ENCODE measurements at places on chromosomes 2 and 18. TPM values are rescaled to one million over a fixed set of nuclear protein-coding genes. Genes with fewer than 3 reads are reported as not detected.
A peak's percentile ranks its signal among the peaks of the same experiment; 100 is the strongest.

GRCh38 chr2:170455617-170456426, 259.3 kb upstream of the SP5 start:
- no peaks in the 10 kb centered on the region for H3K27me3 ChIP-seq
- DNase-seq: no peak
- H3K4me1 ChIP-seq: no peaks in the 10 kb centered on the region
- no peak overlapping the region for H3K27ac ChIP-seq
- no peak overlapping the region for H3K4me3 ChIP-seq
- peaks cover 7% of the 10 kb centered on the region for H3K36me3 ChIP-seq

GRCh38 chr2:241103176-241103595, 1.1 kb upstream of the MTERF4 start:
- no peak for DNase-seq
- H3K4me3 ChIP-seq: peak overlapping the region; percentile 99
- peaks cover 3% of the 10 kb centered on the region for H3K36me3 ChIP-seq
- H3K4me1 ChIP-seq: peaks cover 24% of the 10 kb centered on the region
- no peaks in the 10 kb centered on the region for H3K27me3 ChIP-seq

DNA sequence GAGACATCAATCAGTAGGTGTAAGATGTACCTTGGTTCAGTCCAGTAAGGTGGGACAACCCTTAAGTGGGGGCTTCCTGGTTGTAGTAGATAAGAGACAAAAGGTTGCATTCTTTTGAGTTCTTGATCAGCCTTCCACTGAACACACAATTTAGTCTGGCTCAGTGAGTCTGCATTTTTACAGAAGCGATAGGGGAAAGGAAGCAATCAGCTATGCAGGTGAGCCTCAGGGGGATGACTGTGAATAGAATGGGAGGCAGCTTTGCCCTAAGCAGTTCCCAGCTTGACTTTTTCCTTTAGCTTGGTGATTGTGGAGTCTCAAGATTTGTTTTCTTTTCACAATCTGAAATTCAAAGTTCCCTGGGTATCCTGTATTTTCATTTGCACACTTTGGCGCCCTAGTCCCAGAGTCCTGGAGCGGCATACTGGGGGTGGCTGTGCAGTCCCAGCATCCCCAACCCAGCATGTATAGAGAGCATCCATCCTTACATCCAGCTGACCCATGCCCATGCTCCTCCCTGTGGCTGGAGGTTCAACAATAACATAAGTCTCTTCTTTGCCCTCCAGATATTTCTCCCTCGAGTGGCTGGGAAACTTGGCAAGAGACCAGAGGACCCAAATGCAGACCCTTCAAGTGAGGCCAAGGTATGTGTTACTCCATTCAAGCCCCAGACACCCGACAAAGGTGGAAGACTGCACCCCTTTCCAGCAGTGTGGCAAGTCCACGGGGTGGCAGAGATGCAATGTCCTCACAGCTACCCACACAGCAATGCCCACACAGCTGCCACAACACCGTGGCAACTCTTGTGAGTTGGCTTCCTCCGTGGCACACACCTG, 20.1 kb upstream of the PRLH start:
- H3K36me3 ChIP-seq: no peaks in the 10 kb centered on the region
- H3K4me1 ChIP-seq: peaks cover 13% of the 10 kb centered on the region
- no peak overlapping the region for H3K27ac ChIP-seq
- no peak overlapping the region for H3K4me3 ChIP-seq
- DNase-seq: no peak

DNA sequence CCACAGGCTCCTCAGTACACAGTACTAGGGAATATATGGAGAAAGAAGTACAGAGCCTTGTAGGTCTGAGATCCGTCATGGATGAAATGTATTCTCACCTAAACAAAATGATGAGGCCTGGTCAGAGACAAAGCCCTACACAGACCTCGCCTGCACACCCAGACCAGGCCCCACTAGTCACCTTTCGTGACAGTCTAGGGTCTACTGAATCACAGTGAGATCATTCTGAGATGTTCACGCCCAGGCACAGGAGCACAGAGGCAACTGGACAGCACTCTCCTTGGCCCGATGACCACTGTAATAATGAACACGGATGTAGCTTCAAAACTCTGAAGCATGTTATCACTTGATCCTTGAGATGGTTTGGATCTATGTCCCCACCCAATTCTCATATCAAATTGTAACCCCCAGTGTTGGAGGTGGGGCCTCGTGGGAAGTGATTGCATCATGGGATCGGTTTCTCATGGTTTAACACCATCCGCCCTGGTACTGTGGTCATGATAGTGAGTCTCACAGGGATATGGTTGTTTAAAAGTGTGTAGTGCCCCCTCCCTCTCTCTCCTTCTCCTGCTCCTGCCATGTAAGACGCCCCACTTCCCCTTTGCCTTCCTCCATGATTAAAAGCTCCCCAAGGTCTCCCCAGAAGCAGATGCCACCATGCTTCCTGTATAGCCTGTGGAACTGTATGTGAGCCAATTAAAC, 15.1 kb downstream of the DOCK10 start:
- H3K4me1 ChIP-seq: peaks cover 10% of the 10 kb centered on the region
- H3K36me3 ChIP-seq: no peaks in the 10 kb centered on the region
- no peak overlapping the region for H3K27ac ChIP-seq
- DNase-seq: no peak

DNA sequence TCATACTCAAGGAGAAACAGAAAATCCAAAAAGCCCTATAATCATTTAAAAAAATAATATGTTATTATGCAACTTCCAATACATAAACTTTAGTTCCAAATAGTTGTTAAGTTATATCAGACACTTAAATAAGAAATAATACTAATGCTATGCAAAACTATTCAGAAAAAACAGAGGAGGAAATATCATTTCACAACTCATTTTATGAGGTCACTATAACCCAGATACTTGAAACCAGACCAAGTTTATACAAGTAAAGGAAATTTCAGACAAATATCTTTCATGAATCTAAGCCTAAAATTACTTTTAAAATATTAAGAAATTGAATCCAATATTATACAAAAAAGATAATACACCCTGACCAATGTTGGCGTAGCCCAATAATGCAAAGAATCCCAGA, 260.8 kb downstream of the CD226 start:
- no peaks in the 10 kb centered on the region for H3K4me1 ChIP-seq
- H3K27me3 ChIP-seq: no peaks in the 10 kb centered on the region
- no peak for DNase-seq
- H3K4me3 ChIP-seq: no peak overlapping the region
- H3K27ac ChIP-seq: no peak overlapping the region
- H3K36me3 ChIP-seq: no peaks in the 10 kb centered on the region

- no peaks in the 10 kb centered on the region for H3K27me3 ChIP-seq
- no peaks in the 10 kb centered on the region for H3K36me3 ChIP-seq
- DNase-seq: no peak
- no peaks in the 10 kb centered on the region for H3K4me1 ChIP-seq
- H3K4me3 ChIP-seq: no peak overlapping the region
- H3K27ac ChIP-seq: no peak overlapping the region
Measured at GRCh38 chr18:8546677-8547076, 62.6 kb upstream of the RAB12 start.

- H3K27me3 ChIP-seq: no peaks in the 10 kb centered on the region
- no peak overlapping the region for H3K4me3 ChIP-seq
- DNase-seq: no peak
- peaks cover 7% of the 10 kb centered on the region for H3K4me1 ChIP-seq
Measured at GRCh38 chr2:86634352-86634751, 10.7 kb upstream of the RNF103 start.

ABCB11 gene
- total RNA-seq: 0.07 TPM

SLC23A3 gene
- total RNA-seq: 1.5 TPM

PGAP1 gene
- total RNA-seq: 45.1 TPM

All from neural crest cell (in vitro differentiated cells).